ENCODE measurements at places on chromosomes 3 and 15.

- DNase-seq: no peak
These were observed 13.6 kb downstream of the GRM2 start for GRCh38 chr3:51720292-51721061.

DNA sequence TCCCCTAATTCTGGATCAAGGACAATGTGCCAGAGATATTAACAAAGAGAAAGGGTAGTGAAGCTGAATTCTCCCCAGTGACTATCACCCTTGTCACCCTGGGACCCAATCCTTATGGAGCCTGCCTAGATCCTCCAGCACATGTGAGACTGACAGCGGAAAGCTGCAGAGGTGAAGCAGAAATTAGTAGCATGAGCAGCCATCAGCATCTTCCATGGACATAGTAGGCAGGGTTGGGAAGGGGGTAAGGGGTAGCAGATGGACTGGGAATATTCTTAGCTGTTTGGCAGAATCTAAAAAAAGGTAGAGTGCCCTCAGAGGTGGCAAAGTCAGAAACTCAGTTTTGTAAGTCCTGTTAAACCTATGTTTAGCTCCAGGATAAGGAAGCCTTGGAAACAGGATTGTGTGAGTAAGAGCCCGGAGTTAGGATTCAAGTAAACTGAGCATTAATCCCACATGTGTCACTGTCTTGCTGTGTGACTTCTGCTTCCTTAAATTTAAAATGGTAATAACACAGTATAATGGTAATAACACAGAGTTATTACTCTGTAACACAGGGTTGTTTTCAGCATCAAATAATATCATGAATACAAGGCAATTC lies 14.5 kb downstream of the GOLIM4 start:
- DNase-seq: no peak

DNA sequence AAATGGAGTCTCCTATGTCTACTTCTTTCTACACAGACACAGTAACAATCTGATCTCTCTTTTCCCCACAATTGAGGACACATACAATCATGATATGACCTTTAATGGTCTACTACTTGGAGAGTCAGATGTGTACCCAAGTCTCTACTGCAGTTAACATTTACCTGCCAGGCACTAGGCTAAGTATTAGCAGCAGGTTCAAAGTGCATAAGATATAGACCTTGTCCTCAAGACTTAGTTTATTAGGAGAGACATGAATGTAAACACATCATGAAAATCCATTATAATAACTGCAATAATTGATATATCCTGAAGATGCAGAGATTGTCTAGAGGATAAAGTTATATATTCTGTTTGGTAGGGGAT lies 3.1 kb downstream of the SLC35A5 start:
- DNase-seq: no peak

- DNase-seq: no peak
These were observed 5.7 kb downstream of the PLCH1 start for GRCh38 chr3:155739154-155739553.

DNA sequence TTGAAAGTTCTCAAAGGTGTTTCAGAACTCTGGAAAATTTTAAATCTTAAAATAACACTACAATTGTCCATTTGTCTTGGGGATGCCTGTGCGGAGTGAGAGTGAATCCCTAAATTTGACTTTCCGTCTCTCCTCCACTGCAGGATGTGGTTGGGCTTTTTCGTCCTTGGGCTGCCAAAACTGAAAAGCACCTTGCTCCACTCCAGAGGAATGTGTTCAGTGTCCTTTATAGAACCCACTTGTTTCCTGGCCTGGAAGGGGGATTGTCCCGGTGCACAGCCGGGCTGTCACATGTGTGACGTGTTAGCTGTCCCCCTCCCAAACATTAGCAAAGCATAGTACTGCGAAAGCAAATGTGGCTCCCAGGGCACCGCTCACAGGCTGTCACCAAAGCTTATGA lies 69.6 kb upstream of the ATP10A start:
- DNase-seq: no peak

Measured in HS-5 (cell line).